Brain pericyte (primary cell): ENCODE measurements at places on chromosomes 7 and 10.

DNA sequence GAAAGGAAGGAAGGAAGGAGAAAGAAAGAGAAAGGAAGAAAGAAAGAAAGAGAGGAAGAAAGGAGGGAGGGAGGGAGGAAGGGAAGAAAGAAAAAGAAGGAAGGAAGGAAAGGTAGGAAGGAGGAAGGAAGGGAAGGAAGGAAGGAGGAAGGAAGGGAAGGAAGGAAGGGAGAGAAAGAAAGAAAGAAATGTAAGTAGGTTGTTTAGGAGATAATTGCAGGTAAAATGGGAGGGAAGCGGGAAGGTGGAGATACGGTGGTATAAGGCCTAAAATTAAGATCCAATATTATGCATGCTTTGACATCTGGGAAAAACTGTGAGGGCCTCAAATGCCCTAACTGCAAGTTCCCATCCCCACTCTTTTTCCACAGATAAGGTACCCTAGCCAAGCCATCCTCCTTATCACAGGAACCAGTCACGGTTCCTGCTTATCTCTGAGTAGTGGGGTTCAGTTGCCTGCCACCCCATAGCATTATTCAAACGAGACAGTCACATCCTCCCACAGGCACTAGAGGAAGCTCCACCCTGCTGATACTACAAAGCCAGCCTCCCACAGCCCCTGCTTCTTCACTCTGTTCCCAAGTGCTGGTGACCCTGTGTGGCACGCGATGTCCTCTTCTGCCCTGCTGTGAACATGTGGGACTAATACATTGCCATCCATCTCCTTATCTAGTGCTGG, 28.7 kb downstream of the ST8SIA6 start:
- no peak for DNase-seq

GRCh38 chr10:34602478-34602877, 212.6 kb downstream of the PARD3 start:
- DNase-seq, result no peak

DNA sequence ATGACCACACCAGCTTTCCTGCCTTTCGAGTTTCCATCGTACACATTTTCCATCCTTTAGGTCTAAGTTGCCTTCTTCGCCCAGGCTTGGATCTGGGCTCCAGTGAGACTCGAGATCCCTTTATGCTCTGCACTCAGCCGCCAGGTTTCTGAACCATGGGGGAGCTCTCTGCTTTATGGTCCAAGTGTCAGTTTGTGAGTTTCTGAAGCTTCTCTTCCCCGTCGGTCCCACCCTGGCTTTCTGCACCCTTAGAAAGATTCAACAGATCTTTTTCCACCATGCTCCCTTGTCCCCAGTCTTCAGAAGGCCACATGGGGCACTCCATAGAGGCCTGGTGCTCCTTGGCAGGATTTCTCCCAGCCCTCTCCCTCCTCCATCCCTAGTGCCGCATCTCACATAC, 402.0 kb downstream of the PTPRN2 start:
- no peak for DNase-seq

DNA sequence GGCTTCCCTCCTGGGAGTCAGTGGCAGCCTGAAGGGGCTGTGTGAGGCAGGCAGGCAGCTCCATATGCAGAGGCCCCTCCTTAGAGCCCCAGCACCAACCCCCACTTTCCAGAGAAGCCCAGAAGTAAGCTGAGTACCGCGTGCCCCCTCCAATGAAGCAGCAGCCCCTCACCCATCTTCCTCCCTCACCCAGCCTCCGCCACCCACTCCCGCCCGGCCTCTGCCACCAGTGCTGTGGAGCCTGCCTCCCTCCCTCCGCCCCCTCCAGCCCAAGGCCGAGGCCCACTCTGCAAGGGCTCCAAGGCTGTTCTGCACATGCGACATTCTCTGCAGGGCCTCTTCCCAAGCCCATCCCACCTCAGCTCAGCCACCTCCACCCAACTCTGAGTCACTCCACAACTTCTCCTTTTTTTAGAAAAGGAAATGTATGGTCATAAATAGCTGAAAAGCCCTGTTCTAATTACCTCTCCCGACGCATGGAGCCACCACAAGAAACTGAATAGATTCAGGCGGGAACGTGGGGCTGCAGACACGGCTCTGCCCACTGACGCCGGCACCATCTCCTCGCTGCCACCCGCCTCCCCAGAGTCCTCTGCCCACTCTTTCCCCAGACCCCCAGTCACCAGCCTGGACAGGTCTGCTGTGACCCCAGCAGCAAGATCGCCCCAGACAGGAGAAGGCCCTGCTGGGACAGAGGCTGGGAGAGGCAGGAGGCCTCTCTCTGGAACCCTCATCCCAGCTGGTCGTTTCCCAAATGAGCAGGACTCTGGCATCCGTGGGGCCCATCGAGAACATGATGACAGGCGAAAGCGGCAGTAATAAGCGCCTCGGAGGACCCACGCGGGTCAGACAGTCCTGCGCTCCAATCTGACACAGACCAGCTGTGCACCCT, 213.9 kb downstream of the MAD1L1 start:
- no peak for DNase-seq

GRCh38 chr7:119514326-119514725, 758.6 kb upstream of the KCND2 start:
- DNase-seq, result no peak

GRCh38 chr7:155850001-155850436, 37.8 kb upstream of the SHH start:
- DNase-seq, result no peak

DNA sequence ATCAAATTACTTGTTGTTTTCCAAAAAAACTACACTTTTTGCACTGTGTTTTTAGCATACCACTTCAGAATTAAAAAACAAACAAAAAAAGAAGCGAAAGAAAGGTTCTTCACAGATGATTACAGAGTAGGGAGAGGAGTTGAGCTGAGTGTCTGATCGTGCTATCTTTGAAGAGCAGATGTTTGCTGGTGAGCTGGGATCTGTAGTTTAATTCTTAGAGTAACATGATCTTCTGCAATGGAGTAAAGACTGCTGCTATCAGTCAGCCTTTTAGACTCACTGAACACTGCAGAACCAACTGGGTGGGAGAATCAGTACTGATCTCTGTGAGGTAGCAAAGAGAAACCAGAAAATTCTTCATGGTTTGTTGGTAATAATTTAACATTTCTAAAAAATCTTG, 1197.8 kb upstream of the SORCS1 start:
- DNase-seq, result no peak

GRCh38 chr7:135353832-135354231, 120.2 kb downstream of the STRA8 start:
- no peak for DNase-seq

- DNase-seq, result no peak
These were observed 189.3 kb downstream of the ABCA13 start for GRCh38 chr7:48360574-48360973.

- no peak for DNase-seq
These were observed 31.3 kb downstream of the FAM204A start for GRCh38 chr10:118310822-118311221.

GRCh38 chr7:45176091-45176490, 18.5 kb downstream of the RAMP3 start:
- DNase-seq, result no peak

GRCh38 chr10:69636626-69637605, 6.9 kb downstream of the FAM241B start:
- DNase-seq, result no peak

GRCh38 chr7:147894271-147894670, 696.3 kb upstream of the C7orf33 start:
- no peak for DNase-seq

DNA sequence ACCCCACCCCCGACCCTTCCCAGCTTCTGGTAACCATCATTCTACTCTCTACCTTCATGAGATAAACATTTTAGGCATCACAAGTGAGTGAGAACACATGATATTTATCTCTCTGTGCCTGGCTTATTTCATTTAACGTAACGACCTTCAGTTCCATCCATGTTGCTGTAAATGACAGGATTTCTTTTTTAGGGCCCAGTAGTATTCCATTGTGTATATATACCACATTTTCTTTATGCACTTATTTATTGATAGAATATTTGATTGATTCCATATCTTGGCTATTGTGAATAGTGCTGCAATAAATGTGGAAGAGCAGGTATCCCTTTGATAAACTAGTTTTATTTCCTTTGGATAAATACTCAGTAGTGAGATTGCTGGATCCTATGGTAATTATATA, 112.7 kb downstream of the CREB5 start:
- DNase-seq, result no peak

DNA sequence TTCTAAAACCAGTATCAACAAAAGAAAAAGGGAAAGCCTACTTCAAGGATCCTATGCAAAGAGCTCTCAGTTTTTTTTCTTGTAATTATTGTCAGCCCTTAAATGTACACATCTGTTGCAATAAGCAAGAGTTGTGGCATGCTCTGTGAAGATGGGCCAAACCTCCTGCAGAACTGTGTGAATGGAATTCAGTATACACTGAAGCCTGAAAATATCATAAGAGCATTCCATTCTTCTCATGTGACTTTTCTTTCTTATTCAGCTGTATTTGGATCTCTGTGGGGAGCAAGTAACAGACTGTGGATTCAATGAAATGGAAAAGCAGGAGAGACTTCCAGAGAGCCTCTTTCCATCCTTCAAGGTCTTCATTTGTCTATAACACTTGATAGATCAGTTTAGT, 130.7 kb downstream of the SAMD9 start:
- peak; percentile 6 for DNase-seq

GRCh38 chr7:64581926-64582894, 19.3 kb upstream of the ZNF680 start:
- DNase-seq, result no peak

- DNase-seq, result no peak
These were observed 193.4 kb upstream of the MBL2 start for GRCh38 chr10:52965938-52966401.

- DNase-seq, result no peak
These were observed 61.5 kb upstream of the NANOS1 start for GRCh38 chr10:118968060-118968459.

DNA sequence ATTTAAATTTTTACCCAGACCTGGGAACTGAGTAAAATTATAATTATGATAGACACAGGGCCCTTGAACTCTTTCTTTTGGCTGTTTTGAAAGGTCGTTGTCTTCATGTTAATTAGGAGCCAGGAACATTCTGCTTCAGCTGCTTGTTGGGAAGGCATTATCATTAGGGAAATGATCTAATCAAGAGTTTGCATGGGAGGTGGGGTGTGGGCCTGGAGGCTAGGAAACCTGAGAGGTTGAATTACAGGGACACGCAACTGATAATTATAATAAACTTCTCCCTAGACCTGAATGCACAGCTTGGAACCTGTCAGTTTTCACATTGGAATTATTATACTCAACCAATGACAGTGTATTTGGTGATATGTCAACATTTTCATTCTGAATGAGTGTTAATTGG, 237.7 kb downstream of the CACNB2 start:
- DNase-seq, result no peak

GRCh38 chr10:93261961-93262610, 188.4 kb downstream of the CYP26A1 start:
- no peak for DNase-seq

- DNase-seq, result no peak
These were observed 68.2 kb downstream of the DNAJB6 start for GRCh38 chr7:157404845-157405481.

DNA sequence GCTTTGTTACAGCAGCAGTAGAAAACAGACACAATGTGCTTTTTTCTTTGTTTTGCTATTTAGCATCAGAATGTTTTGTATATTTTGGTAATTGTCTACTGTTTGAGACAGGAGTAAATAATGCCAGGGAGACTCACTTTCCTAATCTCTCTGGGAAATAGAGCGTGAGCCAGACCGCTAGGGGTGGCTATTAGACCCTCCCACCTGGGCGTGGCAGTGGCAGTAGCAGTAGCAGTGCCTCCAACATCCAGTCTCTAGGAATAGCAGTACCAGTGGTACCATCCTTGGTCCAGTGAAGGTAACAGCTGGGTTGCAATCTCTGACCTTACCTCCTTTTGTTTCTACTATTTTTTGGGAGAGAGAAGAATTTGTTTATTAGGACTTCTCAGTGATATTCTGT, 165.7 kb upstream of the MAGI2 start:
- no peak for DNase-seq

- no peak for DNase-seq
These were observed 523.2 kb upstream of the IGFBP3 start for GRCh38 chr7:46444256-46444655.

DNA sequence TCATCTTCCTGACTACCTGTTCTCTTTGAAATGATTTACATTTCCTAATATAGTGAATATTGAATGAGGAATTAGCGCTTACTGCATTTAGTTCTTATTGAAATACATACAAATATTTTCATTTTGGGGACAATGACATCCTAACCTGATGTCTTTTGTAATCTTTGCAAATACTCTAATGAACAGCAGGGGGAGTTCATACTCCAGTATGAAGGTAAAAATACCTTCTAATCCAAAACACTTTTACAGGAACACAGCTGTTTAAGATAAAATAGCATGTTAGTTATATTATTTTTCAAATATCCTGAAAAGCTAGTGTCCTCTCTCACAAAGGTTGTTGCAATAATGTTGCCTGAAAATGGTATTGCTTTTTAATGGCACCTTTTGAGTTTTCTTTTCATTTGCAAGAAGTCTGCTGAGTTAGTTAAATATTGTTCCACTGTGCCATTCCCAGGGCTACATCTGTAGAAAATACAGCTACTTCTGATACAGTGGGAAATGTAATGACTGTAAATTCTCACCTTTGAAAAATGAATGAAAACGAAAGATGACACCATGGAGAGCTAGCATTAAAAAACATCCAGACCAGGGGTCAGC, 400.0 kb downstream of the PHF14 start:
- no peak for DNase-seq

DNA sequence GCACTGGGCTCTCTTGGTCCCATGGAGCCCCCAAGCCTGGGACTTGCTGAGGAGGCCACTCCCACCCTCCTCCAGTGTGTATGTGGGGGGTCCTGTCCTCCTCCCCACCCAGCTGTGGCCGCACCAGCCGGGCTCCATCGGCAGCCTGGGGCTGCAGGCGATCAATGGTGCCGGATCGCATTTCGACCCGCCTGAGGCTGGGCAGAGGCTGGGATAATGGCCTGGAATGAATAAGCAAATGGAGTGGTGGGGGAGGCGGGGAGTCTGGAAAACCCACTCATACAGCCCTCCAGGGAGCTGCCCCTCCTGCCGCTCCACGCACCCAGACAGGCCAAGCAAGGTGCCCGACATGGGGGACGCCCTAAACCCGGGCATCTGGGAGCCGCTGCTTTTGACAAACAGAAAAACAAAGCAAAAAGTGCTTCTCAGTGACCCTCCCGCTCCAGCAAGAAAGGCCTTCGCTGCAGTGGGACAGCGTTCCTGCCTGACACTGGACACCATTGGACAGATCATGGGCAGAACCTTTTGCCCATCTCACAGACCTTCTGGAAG, 160.5 kb downstream of the NRF1 start:
- no peak for DNase-seq

DNA sequence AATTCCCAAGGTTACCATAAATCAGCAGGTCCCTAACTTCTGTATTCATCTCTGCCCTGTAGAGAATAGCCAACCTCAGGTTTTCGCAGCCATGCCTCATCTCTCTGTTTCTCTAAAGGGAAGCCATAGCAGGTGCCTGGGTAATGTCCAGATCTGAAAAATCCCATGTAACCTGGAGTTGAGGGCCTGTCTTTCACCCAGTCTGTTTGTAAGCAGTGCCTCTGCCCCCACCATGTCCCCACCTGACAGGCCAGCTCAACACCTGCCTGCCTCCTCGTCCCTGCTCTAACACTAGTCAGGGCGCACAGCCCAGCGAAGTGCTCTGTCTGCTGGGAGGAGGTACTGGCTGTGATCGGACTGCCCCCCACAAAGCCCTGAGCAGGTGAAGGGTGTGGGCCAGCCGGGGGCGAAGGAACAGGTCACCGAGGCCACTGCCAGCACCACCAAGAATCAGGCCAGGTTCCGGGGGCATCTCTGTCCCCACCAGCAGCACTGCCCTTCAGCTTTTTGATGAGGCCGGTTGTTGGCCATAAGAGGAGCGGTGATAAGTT, 210.4 kb downstream of the MGMT start:
- DNase-seq, result no peak
